ENCODE measurements at places on chromosomes 5 and 9.

DNA sequence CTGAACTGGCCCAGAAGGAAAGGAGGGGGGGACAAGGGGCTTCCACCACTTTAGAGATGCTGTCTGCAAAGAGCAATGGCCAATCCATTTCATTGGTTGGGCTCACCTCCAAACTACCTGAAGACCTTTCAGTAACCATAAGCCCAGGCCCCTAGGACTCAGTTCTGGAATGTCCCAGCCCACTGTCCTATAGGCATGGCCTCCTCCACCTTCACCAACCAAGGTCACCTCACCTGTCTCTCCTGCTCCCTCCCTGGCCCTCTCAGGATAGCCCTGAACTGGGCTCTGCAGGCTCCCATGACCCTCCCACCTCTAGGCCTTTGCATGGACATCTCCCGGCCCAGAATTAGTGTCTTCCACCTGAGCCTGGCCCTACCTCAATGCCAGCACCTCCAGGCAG, 22.4 kb downstream of the S1PR3 start:
- DNase-seq: no peak
- H3K27ac ChIP-seq: no peak overlapping the region
- H3K4me1 ChIP-seq: no peaks in the 10 kb centered on the region
- no peaks in the 10 kb centered on the region for H3K36me3 ChIP-seq

DNA sequence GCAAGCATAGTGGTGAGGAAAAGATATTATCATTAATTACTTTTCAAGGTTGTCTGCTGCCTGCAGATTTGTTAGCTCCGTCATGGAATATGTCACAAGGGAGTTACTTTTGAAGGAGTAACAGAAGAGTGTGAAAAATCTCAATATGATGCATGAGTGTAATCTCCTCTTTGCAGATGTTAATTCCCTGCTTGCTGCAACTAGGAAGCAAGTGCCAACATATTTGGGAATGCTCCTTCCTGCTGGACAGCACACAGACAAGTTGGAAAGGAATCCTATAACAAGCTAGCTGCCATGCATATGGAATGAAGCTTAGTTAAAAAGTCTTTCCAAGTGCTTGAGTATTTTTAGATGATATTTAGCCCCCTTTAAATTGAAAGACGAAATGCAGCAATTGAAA, 2023.6 kb upstream of the CDH6 start:
- H3K36me3 ChIP-seq: no peaks in the 10 kb centered on the region
- H3K27me3 ChIP-seq: no peaks in the 10 kb centered on the region
- no peak overlapping the region for H3K27ac ChIP-seq

- no peak for DNase-seq
- no peaks in the 10 kb centered on the region for H3K27me3 ChIP-seq
- no peaks in the 10 kb centered on the region for H3K36me3 ChIP-seq
Observed at GRCh38 chr5:144169904-144170275, 569 bp downstream of the YIPF5 start.

- H3K4me3 ChIP-seq: no peak overlapping the region
- H3K27me3 ChIP-seq: peaks cover 16% of the 10 kb centered on the region
- no peak overlapping the region for H3K27ac ChIP-seq
- DNase-seq: no peak
- H3K4me1 ChIP-seq: peaks cover 15% of the 10 kb centered on the region
Observed at GRCh38 chr5:32503261-32503660, 58.7 kb upstream of the ZFR start.

- H3K27me3 ChIP-seq: peaks cover 6% of the 10 kb centered on the region
- H3K4me3 ChIP-seq: no peak overlapping the region
- no peak overlapping the region for H3K27ac ChIP-seq
- no peaks in the 10 kb centered on the region for H3K36me3 ChIP-seq
Observed at GRCh38 chr5:64680289-64680688, 10.0 kb upstream of the SHISAL2B start.

DNA sequence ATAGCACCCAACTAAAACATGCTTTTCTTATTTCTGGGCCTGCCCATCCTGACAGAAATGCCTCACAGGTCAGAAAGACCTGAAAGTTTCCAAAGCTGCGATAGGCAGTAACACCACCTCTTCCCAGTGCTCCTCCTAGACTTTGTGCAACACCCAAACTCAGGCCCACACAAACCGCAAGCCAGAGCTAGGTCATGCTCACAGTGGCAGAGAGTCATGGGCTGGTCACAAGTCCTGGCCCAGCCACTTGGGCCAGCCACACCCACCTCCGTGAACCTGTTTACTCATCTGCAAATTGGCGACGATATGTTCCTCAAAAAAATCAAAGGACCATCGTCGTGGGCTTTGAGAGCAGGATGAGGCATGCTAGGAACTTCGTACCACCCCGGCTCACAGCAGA, 44.0 kb upstream of the SLC25A51 start:
- DNase-seq: no peak
- H3K4me3 ChIP-seq: no peak overlapping the region
- peaks cover 16% of the 10 kb centered on the region for H3K36me3 ChIP-seq
- H3K27me3 ChIP-seq: no peaks in the 10 kb centered on the region
